NCI-H2171 (cell line): ENCODE measurements at places on chromosomes 6 and 20.

GRCh38 chr20:313948-314347 lies 11.4 kb upstream of the SOX12 start:
- no peak for DNase-seq

- no peak for DNase-seq
Measured at GRCh38 chr20:25197183-25197869, 1.8 kb downstream of the ENTPD6 start.

GRCh38 chr6:66496659-66497058 lies 789.6 kb upstream of the EYS start:
- DNase-seq = no peak

- DNase-seq = no peak
Measured at GRCh38 chr6:22774129-22774528, 204.8 kb downstream of the HDGFL1 start.
